ENCODE measurements at places on chromosomes 11 and 22.
A peak's percentile ranks its signal among the peaks of the same experiment; 100 is the strongest.

GRCh38 chr11:64771861-64772260, 6.5 kb downstream of the SF1 start:
- no peak for DNase-seq

GRCh38 chr11:67163006-67163405, 43.9 kb downstream of the KDM2A start:
- DNase-seq, result no peak

- DNase-seq, result no peak
Measured at GRCh38 chr11:76313271-76313670, 67.7 kb downstream of the THAP12 start.

- DNase-seq, result no peak
Measured at GRCh38 chr11:79160791-79161403, 279.9 kb downstream of the TENM4 start.

DNA sequence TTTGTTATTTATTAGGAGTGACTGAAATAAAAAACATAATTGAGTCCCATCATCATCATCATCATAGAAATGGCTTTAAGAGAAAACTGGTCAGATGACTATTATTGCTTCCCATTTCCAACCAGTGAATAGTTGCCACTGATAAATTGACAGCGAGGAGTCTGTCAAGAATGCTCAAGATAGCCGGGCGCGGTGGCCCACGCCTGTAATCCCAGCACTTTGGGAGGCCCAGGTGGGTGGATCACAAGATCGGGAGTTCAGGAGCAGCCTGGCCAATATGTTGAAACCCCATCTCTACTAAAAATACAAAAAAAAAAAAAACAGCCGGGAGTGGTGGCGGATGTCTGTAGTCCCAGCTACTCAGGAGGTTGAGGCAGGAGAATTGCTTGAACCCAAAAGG, 1.9 kb downstream of the WBP2NL start:
- DNase-seq, result no peak

GRCh38 chr22:43411869-43412807, at the start of gene MPPED1:
Gene MPPED1 (plus strand): TSS chr22:43412014. CDS start chr22:43424986, 12,972 bp downstream.
- DNase-seq, result no peak

GRCh38 chr11:97895572-97895971, 1125.2 kb upstream of the CNTN5 start:
- DNase-seq, result no peak

GRCh38 chr11:69707176-69707575, 3.4 kb upstream of the FGF19 start:
- DNase-seq, result no peak

GRCh38 chr11:63847363-63847762, 8.5 kb downstream of the MARK2 start:
- DNase-seq, result no peak

GRCh38 chr11:21475276-21475675, 717.6 kb upstream of the ANO5 start:
- DNase-seq, result no peak

DNA sequence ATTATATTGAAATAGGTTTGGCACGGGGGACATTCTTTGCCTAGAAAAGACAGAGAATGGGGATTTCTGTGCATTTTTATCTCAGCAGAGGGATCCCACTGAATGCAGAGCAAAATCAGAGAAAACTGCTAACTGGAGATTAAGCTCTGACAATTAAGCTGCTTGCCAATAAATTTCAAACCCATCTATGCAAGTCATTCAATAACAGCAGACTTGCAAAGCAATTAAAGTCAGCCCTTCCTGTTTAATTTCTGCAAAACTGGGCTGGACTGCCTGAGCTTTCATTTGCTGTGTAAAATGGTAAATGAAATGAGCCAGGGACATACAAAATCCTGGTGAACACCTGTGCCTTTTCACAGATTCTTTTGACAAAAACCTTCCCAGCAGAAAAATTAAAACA, 1273.9 kb upstream of the CNTN5 start:
- DNase-seq, result no peak

GRCh38 chr22:49604732-49605302, 222.9 kb downstream of the BRD1 start:
- no peak for DNase-seq

GRCh38 chr11:120063686-120064340, 74.1 kb downstream of the TRIM29 start:
- DNase-seq, result no peak

DNA sequence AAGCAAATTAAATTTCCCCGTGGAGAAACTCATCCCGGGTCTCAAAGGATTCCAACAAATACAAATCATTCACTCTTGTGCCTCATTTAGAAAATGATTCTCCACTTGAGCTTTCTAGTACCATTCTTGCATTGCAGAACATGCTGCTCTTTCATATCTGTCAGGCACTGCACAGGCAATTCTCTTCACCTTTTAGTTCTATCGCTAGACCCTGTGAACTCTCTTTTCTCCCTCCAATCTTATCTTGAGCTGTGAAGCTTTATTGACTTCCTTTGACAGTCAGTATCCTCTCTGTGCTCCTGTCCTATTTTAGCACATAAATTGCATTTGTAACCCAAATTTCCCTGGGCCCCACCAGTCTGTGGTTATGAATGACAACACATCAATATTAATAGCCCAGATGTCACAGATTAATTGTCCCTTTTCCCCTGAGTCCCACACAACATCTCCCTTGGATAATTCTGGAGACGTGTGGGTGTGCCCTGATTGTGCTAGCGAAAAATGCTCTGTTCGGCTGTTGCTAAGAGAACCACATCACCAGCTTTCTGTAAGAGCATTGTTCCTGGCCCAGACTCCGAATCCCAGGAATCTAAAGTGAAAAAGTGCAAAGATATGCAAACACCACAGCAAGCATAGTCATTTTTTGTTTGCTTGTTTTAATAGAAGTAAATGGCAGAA, 22.4 kb upstream of the SC5D start:
- no peak for DNase-seq

DNA sequence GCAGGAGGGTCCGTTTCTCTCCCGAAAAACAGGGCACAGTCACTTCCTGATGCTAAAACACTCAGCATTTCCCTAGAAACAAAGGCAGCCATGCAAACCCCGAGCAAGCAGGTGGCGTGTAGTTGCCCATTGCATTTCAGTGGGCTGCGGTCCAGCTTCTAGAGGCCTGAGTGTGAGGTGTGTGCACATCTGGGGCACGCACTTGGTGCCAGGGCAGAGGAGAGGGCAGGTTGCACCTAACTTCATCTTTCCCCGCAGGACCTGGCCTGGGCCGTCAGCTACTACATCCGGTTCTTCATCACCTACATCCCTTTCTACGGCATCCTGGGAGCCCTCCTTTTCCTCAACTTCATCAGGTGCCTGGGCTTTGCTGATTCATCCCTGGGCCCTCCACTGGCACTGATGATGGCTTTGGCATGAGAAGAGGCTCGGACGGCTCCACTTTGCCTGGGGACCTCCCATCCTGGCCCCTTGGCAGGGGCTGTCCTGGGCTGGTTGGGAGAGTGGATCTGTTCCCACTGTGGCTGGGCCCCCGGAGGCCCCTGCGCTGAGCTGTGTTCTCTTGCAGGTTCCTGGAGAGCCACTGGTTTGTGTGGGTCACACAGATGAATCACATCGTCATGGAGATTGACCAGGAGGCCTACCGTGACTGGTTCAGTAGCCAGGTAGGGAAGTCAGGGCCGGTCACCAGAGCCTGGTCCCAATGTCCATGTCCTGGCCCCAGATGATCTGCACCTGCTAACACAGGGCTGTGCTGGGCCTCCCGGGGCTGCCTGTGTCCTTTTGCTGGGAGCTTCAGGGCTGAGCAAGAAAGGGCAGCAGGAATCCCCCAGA, 28.4 kb downstream of the FADS3 start:
- no peak for DNase-seq

GRCh38 chr11:72683782-72684200, 9.6 kb upstream of the PDE2A start:
- peak; percentile 79 for DNase-seq

GRCh38 chr11:2123628-2123960, 15.6 kb downstream of the IGF2 start:
- DNase-seq, result no peak

DNA sequence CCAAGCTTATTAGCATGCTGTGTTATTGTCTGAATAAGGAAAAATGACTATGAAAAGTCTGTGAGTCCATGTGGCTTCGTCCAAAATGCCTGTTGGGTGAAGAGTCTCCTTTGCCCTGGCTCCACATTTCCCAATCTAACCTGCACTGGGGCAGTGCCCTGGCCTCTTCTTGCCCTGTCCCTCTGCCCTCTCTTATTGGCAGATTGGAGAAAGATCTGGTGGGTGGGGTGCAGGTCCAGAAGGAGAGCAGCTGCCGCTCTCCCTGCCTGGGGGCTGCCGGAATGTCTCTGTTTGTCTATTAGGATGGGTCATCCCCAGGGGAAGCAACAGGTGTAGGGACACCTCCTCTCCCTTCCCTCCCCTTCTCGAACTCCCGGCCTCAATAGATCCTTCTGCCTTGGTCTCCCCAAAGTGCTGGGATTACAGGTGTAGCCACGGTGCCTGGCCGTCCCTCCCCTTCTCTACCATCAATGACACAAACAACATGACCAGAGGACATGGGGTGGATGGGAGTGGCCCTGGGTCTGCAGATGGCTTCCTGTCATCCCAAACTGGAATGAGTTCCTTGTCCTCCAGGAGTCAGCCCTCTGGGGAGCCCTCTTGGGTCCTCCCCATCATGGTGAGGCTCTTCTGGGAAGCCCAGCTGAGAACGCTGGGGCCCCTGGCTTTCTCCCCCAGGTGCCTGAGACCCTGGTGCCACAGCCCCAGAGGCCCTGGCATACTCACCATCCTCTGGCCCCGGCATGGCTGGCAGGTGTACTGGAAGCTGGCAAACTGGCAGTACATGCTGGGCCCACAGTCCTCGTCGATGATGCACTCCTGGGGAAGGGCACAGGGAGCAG, 40.5 kb downstream of the DKK3 start:
- no peak for DNase-seq

DNA sequence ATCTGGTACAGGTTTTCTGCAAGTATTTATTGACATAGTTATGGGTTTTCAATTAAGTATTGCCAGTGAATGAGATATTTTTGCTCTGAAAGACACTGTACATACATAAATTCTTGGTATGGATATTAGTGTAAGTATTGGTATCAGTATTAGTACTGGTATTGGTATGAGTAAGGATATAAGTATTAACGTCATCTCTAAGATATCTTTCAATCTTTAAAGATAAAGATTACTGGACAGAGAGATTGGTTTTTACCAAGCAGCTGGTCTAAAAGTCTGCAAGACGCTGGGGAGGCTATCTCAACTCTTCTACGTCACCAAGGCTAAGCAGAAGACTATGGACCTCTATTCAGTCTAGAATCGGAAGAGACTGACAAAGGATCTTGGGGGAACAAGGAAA, 234.5 kb downstream of the NXPE2 start:
- DNase-seq, result no peak

- DNase-seq, result no peak
Measured at GRCh38 chr11:104161751-104162450, 2.0 kb downstream of the PDGFD start.

GRCh38 chr11:130631119-130631518, 182.7 kb downstream of the ADAMTS15 start:
- no peak for DNase-seq

GRCh38 chr22:45534339-45535192, 31.9 kb downstream of the FBLN1 start:
- no peak for DNase-seq

GRCh38 chr11:59668188-59668949, 468 bp downstream of the PATL1 start:
- DNase-seq, result peak; percentile 80

- no peak for DNase-seq
Measured at GRCh38 chr11:94100253-94100652, 28.4 kb upstream of the PANX1 start.

- DNase-seq, result no peak
Measured at GRCh38 chr11:33724644-33725035, 11.6 kb downstream of the CD59 start.

GRCh38 chr11:118233377-118233776, 8.6 kb upstream of the JAML start:
- no peak for DNase-seq

GRCh38 chr11:7575841-7576725, 62.3 kb downstream of the PPFIBP2 start:
- no peak for DNase-seq

DNA sequence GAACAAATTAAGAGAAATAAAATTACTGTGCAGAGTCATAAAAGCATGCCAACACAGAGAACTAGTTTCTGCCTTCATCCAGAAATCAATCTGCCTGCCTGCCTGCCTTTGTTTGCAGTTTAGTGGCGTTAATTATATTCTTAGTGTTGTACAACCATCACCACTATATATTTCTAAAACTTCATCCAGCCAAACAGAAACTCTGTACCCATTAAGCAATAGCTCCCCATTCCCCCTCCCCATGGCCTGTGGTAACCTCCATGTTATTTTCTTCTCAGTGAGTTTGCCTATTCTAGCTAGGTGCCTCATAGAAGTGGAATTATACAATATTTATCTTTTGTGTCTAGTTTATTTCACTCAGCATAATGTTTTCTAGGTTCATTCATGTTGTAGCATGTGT, 183.2 kb upstream of the TBCEL start:
- no peak for DNase-seq

DNA sequence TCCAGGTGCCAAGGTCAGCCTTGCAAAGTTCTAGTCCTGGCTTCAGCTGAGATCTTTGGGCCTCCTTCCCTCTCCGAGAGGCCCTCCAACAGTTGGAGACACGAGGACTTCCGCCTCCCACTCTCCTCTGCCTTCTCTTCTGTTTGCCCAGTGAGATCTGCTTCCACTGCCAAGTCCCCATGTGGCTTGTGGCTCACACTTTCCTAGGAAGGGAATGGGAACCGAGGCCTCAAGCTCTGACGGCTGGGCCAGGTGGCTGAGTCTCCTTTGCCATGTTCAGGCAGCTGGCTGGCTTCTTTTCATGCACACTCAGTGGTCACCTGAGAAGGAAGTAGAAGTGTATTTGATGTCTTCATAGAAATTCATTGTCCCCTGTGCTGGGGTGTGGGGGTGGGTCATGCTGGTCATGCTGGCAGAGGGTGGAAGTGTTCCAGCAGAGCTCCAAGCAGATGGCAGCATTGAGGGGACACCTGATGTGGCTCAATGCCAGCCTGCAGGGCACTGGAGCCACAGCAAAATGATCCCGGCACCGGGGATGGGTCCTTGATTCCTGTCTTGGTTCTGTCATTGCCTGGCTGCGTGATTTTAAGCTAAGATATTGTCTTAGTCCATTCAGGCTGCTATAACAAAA, 130.4 kb downstream of the ADAMTS15 start:
- DNase-seq, result no peak

DNA sequence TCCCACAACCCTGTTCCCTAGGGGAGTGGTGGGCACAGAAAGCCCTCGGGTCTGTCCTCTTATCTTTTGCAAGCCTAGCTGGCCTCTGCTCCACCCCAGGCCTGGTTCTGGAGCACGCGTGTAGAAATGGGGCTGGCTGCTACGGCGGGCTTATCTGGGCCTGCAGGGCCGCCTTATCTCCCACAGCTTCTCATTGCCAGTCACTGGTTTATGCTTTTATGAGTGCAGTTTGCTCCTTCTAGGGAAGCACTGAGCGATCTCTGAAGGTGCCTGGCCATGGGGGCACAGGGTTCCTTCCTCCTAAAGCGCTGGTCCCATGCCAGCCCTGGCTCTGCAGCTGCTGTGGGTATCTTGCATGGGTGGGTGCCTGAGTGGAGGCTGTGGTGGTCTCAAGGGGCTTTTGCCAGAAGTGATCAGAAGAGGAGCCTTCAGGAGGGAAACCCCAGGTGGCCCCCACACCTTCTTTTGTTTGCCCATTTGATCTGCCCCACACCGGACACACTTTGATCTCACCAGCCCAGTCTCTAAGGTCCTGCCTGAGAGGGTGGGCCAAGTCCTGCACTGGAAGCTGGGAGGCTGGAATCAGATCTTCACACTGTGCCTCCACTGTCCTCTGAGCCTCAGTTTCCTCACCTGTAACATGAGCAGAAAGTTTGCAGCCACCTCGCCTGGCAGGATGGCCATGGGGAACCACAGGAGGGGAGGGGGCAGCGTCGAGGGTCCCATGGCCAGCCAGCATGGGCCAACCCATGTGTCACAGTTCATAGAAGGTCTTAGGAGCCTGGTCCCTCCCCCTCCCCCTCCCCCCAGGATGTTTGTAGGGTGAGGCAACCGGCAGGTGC, 86.6 kb upstream of the FGF3 start:
- DNase-seq, result no peak
